T-helper 22 cell (primary cell): ENCODE measurements at places on chromosomes 3 and 15.

DNA sequence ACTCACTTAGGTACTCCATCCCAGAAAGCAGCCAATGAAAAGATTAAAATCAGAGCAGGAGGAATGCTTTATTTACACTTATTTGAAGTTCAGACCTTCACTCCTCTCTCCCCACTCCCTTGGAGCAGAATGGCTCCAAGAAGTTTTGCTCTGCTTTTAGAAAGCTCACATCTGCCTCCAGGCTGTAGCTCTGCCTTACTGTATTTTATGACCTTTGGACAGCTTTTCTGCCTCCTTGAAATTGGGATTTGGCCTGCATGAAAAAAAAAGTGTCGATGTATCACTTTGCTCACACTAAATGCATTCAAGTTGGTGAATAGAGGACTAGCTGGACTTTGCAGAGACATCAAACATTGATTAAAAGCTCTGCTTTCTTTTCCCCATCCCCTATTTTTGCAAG, 95.3 kb downstream of the SLC9A9 start:
- no peak for DNase-seq

DNA sequence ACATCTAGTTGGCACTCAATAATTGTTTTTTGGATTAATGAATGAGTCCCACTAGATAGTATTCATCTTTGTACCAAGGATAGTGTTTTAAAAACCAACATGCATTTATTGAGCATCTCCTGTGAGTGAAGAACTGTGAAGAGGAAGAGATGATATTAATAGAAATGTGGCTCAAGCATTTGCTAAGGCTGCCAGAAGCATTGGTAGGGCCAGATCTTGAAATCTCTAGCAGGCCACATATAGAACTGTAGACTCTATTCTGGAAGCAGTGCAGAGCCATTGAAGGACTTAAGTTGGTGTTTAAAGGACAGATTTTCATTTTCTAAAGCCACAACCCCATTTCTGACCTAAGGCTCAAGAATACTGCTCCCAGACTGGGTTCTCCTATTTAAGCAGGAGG, 99.0 kb downstream of the NEK11 start:
- DNase-seq = no peak

DNA sequence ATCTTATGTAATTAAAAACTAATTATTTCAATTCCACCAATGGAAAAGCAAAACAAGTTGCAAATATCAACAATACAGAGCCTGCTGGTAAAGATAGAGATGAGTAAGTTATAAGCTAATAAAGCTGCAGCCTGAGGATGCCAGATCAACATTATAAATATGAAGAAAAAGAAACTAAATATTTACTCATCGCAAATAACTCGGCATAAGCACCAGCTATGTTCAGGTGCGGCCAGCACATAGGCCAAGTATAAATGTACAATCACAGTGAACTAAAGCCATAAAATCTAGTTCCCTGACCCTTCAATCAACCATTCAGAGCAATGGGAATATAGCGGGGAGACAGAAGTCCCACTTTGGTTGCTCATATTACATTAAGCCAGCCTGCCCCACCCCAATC, 7.7 kb upstream of the RSL24D1 start:
- no peak for DNase-seq

DNA sequence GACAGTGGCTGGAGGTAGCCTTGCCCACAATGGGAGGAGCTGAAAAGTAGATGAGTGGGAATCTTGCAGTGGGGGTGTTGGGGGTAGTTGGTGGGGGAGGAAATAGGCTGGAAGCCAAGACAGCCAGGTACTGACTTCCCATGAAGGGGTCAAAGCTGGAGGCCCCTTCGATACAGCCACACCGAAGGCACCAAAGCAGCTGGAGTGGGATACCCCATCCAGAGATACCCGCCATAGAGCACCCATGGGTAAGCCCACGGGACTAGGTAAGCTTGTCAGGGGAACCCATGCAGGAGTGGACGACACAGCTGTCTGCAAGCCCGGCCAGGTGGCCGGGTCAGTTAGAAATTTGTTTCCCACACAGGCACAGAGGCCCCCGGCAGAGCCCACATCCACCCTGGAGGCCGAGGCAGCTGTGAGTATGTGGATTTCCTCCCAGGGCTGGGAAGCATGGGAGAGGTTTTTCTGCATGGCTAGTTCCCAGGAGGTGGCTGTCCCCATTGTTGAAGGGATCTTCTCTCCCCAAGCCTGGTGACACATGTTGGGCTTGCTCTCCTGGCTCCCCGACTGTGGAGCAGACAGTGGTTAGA, 28.6 kb downstream of the PRR23E start:
- DNase-seq = no peak

DNA sequence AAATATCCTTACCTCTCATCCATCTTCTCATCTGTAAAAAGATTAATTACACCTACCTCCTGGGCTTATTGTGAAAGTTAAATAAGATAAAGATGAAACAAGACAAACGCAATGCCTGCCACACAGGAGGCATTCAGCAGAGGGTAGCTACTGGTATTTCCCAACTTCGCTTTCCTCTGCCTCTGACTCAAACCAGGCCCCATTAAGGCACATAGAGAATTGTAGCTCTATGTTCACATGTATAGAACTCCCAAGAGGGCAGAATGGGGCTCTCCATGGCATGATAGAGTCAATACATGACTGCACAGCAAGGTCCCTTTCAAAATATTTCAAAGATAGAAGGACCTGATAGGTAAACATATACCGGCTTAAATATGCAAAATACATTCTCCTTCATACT, 1.4 kb downstream of the LYSMD2 start:
- no peak for DNase-seq

GRCh38 chr3:193656878-193657282, 63.9 kb downstream of the OPA1 start:
- DNase-seq = no peak

DNA sequence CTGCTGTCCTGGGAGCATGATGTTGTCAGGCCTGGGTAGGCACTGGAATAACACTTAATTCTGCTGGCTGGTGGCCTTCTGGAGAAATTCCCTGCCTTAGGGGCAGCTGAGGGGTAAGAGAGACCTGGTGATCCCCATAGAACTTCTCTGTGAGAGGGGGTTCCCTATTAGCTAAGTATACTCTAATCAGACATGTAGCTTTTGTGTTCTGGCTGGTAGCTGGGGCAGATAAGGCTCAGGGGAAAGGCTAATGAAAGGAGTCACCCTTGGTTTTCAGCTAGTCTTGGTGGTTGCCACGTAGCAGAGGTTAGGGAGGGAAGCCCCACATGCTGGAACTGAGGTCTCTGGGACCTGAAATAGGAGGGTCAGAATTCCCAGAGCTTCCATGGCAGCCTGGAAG, 952 bp upstream of the HDDC3 start:
- no peak for DNase-seq
